ENCODE measurements at places on chromosomes 2 and 18. TPM values are rescaled to one million over a fixed set of nuclear protein-coding genes. Genes with fewer than 3 reads are reported as not detected.
A peak's percentile ranks its signal among the peaks of the same experiment; 100 is the strongest.

DNA sequence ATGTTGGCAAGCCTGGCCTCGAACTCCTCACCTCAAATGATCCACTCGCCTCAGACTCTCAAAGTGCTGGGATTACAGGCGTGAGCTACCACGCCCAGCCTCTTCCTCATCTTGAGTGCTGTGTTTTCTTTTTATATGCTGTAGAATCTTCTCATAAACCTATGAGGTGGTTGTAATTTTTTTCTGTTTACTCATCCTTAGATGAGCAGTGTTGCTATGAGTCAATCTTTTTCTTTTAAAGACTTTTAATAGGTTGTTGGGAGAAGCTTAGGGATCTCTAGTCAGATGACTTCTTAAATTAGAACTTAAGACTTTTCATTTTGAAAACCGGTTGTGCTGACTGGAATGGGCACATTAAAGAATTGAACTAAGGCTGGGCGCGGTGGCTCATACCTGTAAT is 8.7 kb upstream of the AAK1 start:
- DNase-seq: no peak

DNA sequence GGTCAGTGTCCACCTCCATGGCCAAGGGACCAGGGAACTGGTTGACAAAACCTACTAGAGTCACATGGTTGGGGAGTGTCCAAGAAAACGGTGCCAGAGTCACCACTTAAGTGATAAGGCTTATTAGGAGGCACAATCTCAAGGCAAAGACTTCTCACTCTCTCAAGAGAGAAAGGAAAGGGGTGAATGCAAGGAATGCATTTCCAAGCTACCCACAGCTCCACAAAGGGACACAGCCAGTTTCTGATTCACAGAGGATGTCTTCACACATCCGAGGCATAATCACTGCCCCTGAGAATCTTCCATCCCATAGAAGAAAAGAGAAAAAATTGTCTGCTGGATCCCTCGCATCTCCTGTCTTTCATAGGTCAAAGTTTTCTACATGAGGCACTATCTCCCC is 269.3 kb downstream of the TNS1 start:
- no peak for DNase-seq

GRCh38 chr18:22544626-22545025 is 126.9 kb upstream of the CTAGE1 start:
- no peak for DNase-seq

Gene ITSN2
- 24.4 TPM for total RNA-seq

DNA sequence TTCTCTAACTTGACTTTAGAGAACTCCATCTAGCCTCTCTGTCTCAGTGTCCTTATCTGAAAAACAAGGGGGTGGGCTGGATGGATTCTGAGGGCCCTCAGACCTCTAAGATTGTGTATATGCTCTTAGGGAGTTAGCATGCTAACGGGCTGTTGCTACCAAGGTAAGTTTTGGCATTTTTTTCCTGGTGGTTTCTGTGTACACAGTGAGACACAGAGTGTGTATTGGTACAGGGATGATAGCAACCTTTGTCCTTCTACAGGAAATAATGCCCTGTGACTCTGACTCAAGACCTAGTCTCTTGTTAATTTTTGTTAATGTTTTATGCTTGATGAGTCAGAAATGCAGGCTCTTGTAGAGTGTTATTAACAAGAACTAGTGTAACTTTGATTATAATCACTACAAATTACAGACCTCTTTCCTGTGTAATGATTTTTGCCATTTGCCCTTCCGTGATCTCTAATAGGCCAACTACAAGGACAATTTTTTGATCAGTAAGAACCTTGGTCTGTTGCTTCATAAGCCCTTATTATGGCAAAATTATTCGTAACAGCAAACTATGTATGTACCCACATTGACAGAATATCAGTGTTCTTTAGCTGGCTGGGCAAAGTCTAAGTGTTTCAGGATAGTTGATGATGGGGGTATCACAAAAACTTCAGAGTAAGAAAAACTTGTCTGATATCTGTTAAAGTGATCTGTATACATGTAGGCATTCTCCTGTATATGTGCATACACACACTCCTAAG is 89.7 kb downstream of the SPTBN1 start:
- DNase-seq: no peak

DNA sequence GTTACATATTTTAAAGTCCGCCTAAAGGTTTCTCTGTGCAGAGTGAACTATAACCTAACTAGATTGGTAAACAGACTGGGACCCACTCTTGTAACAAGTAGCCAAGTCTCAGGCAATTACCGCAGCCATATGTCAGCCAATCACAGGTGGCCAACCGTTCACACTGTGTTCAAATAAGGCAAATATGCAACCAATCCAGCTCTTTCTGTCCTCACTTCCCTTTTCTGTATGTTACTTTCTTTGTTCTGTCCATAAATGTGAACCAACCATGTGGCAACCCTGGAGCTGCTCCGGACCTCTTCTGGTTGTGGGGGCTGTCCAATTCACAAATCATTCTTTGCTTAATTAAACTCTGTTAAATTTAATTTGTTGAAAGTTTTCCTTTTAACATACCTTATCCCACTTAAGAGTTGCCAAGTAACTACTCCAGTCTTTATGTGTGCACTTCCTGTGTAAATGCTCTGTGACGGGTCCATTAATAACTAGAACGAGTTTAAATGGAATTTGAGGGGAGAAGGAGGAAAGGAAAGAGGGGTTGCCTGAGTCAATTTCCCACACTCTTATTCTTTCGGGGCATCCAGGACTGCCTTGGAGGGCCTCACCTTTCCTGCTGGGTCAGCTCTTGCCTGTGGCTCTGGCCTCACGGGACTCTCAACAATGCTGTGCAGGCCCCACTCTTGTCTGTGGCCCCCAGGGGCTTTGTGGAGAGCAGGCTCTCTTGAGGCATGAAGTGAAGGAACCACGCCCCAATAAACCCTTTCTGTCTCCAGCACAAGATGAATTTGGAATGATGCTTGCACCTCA is 6.6 kb upstream of the RPL37A start:
- no peak for DNase-seq

GRCh38 chr2:70094978-70095719 is 7.9 kb downstream of the PCBP1 start:
- peak; percentile 32 for DNase-seq

DNA sequence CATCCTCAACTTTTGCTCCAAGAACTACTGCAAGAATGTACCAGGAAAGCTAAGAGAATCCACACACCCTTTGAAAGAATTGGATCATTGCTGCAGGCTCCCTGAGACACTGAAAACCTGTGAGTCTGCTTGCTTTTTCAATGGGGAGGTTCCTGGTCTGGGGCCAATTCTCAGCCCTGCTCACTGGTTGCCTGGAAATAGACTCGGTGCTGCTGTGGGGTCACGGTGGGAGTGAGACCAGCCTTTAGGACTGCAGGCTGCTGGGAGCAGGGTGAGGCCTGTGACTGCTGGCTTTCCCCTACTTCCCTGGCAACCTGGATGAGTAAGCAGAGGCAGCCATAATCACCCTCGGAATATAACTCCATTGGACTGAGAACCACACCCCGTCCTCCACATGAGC is 569.3 kb downstream of the DPP10 start:
- no peak for DNase-seq

DNA sequence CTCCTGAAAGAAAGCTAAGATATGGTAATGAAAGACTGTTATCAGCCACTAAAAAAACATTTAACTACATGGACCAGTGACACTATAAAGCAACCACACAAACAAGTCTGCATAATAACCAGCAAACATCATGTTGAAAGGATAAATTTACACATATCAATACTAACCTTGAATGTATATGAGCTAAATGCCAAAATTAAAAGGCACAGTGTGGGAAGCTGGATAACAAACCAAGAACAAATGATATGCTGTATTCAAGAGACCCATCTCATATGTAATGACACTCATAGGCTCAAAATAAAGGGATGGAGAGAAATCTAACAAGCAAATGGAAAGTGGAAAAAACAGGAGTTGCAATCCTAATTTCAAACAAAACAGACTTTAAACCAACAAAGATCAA is 213.1 kb upstream of the CDH2 start:
- no peak for DNase-seq

- DNase-seq: no peak
Measured at GRCh38 chr2:217983276-217984233, 19.2 kb downstream of the TNS1 start.

Measured in left ventricle myocardium inferior (tissue), 1 donor.